ENCODE measurements at places on chromosomes 2 and 18.

DNA sequence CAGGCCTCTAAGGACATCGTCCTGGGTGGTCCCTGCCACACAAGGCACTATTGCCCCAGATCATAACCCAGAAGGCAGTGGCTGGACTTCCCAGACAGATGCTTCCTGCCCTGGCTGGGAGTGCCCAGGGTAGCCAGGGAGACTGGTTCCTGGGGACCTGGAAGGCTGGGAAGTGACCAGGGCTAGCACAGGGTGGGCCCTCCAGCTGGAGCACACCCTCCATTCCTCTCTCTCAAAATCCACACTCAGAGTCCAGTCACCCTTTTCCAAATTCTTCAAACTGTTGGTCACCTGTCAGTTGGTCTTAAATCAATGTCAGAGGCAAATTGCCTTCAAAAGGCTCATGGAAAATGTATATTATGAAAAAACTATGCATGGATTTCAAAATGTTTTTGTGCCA lies 11.6 kb upstream of the TUBB6 start:
- no peak for DNase-seq

- DNase-seq: no peak
Measured at GRCh38 chr2:85485815-85486214, 53.2 kb upstream of the MAT2A start.

GRCh38 chr2:42072349-42073118 lies 24.7 kb downstream of the PKDCC start:
- no peak for DNase-seq

- no peak for DNase-seq
Measured at GRCh38 chr2:136207030-136207623, 89.2 kb upstream of the CXCR4 start.

GRCh38 chr18:23585007-23585871 lies 1.1 kb downstream of the NPC1 start:
- DNase-seq: peak; percentile 73

DNA sequence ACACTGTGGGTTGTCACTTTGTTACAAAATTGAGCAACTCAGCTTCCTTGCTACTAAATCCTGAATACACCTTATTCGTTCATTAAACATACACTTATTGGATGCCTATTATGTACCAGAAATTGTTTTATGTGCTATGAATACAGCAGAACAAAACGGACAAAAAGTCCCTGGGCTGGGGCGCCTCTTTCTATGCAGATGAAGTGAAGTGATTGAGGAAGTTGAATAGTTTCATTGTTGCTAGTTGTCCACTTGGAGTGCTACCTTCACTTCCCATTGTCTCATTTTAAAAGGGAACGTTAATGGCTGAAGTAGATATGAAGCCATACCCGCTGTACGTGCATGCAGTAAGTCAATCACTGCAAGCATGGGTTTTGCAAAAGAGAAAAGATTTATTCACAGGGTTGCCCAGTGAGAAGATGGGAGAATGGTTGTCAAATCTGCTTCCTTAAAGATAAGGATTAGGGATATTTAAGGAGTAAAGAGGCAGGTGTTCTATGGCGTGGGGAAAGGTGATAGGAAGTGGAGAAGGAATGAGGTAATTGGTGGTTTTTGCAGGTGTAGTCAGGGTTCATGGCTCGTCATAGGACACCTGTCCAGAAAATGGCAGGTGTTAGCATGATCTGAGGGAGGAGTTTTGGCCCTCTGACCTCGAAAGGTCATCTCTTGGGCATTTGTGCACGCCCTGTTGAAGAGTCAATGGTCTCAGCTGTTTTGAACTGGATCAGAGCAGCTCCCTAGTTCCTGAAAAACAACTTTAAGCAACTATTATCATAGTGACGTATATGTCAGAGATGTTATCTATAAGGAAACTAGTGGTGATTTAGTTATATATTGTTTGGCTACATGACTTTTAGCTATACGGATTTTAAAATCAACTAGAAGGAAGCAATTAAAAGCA lies 23.5 kb downstream of the TRPM8 start:
- no peak for DNase-seq

DNA sequence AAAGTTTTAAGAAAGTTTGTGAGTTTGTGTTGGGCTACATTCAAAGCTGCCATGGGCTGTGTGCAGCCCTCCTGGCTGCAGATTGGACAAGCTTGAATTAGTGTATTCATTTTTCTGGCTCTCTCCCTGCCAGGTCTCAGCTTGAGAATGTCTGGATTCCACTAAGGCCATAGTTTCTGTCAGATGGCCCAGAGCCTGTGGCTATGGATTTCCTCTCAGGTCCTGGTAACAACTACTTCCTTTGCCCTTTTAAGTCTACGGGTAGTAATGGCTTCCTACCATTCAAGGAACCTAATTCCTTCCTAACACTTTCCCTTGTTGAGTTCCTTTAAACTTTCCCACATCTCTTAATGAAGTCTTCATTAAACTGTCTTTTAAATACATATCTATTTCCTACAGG lies 24.3 kb upstream of the PSMD14 start:
- DNase-seq: no peak
